COR-L47 (cell line): ENCODE measurements at places on chromosomes 13 and 19.
A peak's percentile ranks its signal among the peaks of the same experiment; 100 is the strongest.

GRCh38 chr13:76683854-76684253 is 202.4 kb downstream of the KCTD12 start:
- no peak for DNase-seq

DNA sequence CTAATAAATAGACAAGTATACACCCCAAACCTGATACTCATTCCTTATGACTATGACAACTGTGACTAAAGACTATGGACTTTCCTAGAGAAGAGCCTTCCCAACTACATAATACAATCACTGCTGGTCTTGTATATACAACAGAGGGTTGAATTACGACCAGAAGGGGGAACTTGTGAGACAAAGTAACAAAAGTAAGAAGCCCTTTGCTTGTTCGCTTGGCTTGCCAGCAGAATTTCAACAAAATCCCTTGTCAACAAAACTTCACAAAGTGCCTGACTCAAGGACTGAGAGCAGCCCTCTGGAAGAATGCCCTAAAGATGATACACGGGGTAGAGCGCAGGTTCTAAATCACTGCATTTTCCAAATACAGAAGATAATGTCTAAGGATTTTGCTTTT is 99.4 kb downstream of the WASF3 start:
- DNase-seq: peak; percentile 25

- DNase-seq: no peak
Observed at GRCh38 chr13:100980171-100980570, 305.6 kb upstream of the TMTC4 start.

DNA sequence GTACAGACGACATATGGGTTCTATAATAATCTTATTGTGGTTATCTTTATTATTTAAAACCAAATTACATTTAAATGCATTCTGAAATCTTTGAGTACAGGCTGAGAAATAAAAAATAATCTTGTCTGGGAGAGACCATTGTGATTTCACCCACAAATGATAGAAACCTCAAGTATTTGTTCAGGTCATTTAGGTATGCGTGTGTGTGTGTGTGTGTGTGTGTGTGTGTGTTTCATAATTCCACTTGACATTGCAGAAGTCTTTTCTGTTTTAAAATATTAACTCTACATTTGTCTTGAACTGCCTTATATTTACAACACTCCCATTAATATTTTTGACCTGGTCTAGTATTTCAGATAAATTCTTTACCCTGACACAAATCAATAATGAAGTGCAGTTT is 126.9 kb downstream of the SPRY2 start:
- no peak for DNase-seq

DNA sequence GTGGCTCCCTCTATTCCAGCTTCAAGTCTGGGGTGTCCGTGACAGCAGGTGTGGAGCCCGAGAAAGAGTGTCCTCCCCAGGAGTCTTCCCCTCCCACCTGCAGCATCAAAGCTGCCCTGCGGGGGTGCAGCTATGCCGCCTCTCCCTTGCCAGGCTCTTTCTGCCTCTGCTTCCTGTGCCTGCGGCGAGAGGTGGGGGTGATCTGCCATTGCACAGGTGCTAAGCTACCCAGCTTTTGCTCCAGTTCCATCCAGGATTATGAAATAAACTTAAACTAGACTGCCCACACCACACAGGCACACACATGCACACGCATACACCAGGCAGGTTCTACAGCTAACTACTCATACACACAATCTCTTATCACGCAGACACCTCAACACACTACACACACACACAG is 104.7 kb upstream of the CLDN10 start:
- DNase-seq: peak; percentile 49

DNA sequence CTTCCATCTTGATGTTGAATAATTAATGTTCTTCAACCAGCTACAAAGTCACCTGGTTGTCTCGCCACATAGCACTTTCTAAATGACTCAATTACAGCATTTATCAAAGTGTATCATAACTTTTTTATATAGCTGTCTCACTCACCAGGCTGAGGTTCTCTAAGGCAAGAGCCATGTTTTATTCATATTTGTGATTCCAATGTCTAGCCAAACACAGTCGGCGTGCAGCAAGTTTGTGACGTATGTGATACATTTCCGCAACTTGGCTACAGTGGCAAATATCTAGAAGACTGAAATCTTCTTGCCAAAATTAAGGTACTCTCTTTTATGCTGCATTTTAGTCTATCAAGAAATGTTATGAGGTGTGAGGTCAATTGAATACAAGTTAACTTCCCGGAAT is 94.2 kb upstream of the WASF3 start:
- no peak for DNase-seq

DNA sequence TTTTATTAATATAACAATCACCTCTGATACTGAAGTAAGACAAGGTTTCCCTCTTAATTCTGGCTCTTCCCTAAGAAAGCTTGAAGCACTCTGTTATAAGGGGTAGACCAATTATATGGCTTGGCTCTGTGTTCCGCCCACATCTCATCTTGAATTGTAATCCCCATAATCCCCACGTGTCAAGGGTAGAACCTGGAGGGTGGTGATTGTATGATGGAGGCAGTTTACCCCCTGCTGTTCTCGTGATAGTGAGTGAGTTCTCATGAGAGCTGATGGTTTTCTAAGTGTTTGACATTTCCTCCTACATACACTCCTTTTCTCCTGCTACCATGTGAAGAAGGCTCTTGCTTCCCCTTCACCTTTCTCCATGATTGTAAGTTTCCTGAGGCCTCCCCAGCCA is 363.8 kb upstream of the PCDH20 start:
- no peak for DNase-seq

DNA sequence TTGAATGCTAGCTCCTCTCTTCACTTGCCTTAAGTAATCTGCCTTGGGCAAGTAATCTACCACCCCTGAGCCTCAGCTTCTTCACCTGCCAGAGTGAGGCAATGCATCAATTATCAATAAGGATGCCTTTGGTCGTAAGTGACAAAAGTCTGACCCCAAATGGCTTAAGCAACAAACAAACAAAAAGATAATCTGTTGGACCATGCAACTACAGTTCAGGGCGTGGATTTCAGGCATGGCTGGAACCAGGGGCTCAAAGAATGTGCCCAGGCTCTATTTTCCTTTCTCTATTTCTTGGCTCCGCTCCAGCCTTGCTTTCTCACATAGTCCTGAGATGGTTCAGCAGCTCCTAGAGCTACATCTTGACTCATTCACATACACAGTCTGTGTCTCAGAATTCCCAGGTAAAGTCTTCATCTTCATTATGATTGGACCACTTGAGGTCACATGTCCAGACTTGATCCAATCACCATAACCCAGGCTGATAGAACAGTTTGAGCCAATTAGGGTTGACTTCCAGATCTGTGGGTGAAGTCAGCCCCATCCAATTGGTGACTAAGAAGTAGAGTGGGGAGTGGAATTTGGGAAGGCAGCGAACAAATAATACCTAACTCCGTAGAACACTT is 29.6 kb downstream of the ACSBG2 start:
- DNase-seq: no peak

DNA sequence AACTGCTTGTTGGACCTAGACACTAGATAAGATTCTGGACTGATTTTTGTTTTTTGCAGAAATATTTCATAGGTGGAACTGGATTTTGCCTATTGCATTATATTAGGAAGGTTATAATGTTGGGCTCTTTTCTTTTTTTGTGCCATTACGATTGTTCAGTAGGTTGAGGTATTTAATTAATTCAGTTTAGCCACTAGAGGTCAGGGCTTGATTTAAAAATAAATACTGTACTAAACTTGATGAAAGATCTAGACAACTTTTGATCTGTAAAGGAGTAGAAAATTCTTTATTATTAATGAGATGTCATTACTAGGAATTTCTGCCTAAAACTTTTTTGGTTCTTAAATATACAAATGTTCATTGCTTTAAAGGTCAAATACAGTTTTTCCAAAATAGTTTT is 15.2 kb upstream of the SUPT20H start:
- DNase-seq: peak; percentile 24

- DNase-seq: no peak
Observed at GRCh38 chr13:51361106-51361505, 21.6 kb downstream of the SERPINE3 start.

- no peak for DNase-seq
Observed at GRCh38 chr19:367561-367960, 23.0 kb upstream of the MIER2 start.

DNA sequence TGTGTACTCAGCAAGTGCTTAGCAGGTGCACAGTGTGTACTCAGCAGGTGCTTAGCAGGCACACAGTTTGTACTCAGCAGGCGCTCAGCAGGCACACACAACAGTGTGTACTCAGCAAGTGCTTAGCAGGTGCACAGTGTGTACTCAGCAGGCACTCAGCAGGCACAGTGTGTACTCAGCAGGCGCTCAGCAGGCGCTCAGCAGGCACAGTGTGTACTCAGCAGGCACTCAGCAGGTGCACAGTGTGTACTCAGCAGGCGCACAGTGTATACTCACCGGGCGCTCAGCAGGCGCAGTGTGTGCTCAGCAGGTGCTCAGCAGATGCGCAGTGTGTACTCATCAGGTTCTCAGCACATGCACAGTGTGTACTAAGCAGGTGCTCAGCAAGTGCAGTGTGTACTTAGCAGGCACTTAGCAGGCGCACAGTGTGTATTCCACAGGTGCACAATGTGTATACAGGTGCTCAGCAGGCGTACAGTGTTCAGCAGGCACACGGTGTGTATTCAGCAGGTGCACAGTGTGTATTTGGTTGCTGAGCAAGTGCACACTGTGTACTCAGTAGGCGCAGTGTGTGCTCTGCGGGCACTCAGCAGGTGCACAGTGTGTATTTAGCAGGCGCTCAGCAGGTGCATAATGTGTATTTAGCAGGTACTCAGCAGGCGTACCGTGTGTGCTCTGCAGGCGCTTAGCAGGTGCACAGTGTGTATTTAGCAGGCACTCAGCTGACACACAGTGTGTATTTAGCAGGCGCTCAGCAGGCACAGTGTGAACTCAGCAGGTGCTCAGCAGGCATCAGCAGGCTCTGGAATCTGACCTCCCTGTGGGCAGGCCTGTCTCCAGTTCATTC is 15.1 kb downstream of the CRTC1 start:
- DNase-seq: no peak

- peak; percentile 60 for DNase-seq
Observed at GRCh38 chr19:4304538-4305256, at the start of gene FSD1. TSS of gene FSD1 (plus strand) at chr19:4304598. CDS start at chr19:4304747, 149 bp downstream.

GRCh38 chr13:72458701-72459100 is 268.7 kb downstream of the MZT1 start:
- no peak for DNase-seq

DNA sequence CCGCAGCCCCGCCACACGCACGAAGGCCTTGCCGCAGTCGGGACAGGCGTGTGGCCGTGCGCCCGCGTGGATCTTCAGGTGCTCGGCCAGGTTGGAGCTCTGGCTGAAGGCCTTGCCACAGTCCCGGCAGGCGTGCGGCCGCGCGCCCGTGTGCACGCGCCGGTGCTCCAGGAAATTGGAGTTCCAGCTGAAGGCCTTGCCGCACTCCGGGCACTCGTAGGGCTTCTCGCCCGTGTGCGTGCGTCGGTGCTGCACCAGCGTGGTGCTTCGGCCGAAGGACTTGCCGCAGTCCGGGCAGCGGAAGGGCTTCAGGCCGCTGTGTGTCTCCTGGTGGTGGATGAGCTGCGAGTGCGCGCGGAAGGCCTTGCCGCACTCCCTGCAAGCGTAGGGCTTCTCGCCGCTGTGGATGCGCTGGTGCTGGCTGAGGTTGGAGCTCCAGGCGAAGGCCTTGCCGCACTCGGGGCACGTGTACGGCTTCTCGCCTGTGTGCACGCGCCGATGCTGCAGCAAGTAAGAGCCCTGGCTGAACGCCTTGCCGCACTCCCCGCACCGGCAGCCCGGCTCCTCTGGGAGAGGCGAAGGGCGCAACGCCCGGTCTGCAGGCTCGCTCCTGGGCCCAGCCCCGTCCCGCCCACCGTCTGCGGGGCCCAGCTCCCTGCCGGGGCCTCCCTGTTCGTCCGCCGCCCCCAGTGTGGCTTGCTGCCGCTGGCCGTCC is 3.6 kb upstream of the A1BG start:
- no peak for DNase-seq

DNA sequence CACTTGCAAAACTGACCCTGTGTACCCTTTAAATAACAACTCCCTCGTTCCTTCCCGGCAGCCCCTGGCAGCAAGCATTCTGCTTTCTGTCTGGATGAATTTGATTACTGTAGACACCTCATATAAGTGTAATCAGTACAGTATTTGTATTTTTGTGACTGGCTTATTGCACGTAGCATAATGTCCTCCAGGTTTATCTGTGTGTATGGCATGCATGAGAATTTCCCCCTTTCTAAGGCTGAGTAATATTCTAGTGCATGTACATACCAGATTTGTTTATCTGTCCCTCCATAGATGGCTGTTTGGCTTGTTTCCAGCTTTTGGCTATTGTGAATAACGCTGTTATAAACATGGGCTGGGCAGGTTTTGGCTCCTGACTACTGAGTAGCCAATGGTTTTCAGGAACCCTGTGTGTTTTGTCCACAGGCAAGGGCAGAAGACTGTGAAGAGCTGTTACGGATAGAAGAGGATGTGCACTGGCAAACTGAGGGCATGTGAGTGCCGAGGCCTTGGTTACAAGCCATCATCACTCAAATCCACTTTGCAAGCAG is 98.0 kb downstream of the ESD start:
- peak; percentile 33 for DNase-seq

DNA sequence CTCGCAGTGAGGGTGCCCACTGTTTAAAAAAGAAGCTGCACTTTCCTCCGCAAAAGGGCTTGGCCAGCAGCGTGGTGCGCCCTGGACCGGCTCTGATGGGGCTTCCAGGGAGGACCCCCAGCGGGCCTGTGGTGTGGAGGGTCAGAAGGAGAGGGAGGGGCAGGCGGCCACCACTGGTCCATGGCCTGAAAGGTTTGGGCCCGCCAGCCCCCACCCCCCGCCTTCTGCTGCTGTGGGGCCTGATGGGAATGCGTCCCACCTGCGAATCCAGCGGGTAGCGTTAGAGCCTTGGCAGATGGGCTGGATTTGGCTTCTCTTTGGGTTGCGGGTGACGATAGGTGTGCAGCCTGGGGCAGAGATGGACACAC is 34.7 kb downstream of the TMEM255B start:
- DNase-seq: no peak
